ENCODE measurements at places on chromosomes 12 and 14.

GRCh38 chr12:75585330-75585729 lies 73.9 kb upstream of the KRR1 start:
- no peak for DNase-seq

DNA sequence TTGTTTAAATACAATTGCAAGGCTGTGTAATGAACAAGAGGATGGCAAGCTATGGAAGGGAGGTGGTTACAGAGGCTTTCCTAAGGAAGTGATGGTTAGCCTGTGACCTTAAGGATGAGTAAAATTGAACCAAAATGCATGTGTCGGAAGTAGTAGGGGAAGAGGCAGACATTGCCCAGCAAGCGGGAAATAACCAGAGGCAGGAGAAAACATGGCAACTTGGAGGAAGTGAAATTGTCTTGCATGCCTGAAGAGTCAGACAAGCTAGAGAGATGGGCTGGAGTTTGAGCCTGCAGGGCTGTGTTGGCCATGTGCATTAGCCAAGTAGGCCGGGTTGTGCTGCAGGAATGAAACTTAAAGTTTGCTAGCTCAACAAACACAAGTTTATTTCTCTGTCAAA lies 96.2 kb downstream of the BTG1 start:
- DNase-seq: peak; percentile 23

DNA sequence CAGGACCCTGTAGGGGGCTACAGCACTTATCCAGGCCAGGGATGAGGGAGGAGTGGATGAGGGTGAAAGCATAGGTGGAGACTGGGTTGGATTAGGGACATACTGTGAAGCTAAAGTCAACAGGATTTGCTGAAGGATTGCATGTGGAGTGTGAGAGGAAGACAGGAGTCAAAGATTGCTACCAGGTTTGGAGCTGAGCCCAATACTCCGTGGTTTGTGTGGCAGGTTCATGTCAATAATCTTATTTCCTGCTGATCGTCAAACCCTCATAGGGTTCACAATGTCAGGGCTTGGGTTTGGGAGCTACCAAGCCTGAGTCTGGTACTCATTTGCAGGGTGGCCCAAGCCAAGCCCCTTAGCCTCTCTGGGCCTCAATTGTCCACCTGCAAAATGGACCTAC lies 77.1 kb upstream of the PLXNC1 start:
- DNase-seq: no peak

GRCh38 chr12:119877639-119877948 lies 474 bp upstream of the CIT start:
- no peak for DNase-seq

DNA sequence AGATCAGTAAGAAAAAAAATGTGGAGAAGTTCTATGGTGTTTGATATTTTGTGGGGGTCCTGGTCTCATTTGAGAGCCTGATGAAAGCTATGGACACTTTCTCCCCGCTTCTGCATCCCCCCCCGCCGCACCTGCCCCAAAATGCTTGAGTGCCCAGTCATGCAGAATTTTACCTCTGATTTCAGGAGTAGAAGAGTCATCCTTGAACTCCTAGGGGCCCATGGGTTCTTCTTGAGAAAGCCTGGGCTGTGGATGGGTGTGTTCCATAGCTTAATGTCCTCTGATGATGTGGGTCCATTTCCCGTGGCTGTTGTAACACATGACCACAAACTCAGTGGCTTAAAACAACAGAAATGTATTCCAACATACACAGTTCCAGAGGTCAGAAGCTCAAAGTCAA lies 248.8 kb upstream of the PWP1 start:
- DNase-seq: no peak

- no peak for DNase-seq
Observed at GRCh38 chr12:31004666-31005065, 69.0 kb upstream of the DDX11 start.

GRCh38 chr14:42927313-42927712 lies 1320.6 kb downstream of the LRFN5 start:
- DNase-seq: no peak

DNA sequence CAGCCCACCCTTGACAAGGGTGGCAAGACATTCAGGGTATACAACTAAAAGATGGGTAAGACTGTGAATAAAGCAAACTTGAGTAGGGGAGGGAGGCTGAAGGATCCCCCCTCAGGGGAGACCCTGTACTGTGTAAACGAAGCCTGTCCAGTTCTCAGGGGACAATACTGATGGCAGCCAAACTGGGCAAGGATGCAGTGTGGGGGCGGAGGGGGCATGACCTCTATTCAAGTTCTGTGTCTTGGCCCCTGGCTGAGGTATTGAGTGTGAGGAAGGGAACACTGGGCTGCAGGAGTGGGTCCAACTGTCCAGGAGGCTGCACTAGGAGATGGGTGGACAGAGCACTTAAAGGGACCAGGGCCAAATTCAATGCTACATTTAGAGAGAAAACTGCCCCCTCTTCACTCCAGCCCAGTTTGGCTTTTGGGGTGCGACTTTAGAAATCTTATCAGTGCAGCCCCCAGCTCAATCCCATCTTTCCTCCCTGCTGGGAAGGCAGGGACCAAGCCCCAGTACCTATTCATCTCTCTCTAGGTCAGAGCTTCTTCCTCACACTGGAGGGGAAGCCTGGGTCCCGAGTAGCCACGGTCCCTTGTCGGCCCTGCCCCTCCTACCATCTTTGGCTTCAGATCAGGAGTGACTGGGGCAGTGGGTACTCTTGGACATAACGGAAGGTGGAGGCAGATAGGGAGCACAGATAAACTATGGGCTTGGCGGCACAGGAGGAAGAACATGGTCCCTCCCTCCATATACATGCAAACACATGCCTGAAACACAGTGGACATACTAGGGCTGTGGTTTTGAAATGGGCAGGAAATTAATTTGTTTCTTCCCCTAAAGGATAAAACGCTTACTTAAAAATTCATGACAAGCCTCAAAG lies 11.8 kb downstream of the SLC39A5 start:
- no peak for DNase-seq

DNA sequence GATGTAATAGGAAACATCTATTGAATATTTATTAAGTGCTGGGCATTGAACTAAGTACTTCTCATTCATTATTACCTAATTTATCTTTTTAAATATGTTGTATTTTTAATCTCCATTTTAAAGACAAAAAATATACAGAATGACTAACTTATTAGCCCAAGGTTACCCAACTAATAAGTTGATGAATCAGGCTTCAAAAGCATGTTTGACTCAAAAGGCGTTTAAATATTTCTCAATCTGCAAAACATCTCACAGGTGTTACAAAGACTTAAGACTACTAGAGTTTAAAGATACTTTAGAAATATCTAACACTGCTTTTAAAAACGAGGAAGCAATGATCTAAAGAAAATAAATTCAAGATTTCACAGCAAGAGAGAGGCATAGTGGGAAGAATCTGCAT lies 457.4 kb upstream of the DCN start:
- DNase-seq: no peak

GRCh38 chr14:100864206-100864605 lies 38.3 kb downstream of the MEG3 start:
- DNase-seq: no peak

- no peak for DNase-seq
Observed at GRCh38 chr12:45260104-45260815, 44.4 kb downstream of the ANO6 start.

DNA sequence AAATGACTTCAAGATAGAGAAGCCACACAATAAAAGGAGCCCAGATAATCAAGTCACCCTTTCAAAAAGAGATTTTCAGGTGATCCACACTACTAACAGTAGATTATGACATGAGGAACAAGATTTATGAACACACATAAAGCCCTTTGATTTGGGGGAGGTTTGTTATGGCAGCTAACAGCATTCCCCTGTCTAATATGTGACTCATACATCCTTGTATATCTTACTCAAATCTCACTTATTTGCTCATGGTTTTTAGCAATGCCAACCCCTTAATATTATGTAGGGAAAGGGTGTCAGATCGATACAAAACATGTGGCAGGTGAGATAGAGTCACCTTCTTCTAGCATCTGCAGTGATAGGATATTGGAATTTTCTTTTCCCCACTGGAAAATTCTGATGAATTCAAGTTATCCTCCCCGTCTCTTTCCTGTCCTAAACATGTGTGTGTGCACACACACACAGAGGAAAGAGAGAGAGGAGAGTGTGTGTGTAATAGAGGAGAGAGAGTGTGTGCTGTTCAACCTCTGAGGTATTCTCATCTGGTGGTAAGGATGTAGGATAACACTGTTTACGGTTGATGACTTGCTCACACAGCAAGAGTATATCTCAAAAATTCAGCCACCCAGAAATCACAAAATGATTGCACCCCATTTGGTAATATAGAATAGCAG lies 319.9 kb downstream of the KCNC2 start:
- peak; percentile 33 for DNase-seq

- DNase-seq: no peak
Observed at GRCh38 chr12:127035011-127035879, 1231.7 kb upstream of the TMEM132C start.

DNA sequence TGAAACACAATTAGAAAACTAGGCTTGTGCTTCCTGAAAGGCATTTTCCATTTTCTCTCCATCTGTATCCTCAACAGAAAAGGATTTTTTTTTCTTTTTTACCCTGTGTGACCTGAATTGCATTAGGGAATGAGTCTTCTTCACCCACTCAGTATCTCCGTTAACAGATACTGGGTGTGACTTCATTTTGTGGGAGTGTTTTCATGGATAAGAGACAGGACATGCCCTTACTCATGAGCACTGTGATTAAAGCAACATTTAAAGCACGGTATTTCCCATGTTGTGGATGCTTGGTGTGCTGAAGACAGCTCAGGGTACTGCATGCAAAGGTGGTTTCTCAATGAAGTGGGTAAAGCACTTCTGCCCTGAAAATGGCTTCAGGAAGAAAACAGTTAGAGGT lies 1397.3 kb upstream of the TMEM132C start:
- no peak for DNase-seq

DNA sequence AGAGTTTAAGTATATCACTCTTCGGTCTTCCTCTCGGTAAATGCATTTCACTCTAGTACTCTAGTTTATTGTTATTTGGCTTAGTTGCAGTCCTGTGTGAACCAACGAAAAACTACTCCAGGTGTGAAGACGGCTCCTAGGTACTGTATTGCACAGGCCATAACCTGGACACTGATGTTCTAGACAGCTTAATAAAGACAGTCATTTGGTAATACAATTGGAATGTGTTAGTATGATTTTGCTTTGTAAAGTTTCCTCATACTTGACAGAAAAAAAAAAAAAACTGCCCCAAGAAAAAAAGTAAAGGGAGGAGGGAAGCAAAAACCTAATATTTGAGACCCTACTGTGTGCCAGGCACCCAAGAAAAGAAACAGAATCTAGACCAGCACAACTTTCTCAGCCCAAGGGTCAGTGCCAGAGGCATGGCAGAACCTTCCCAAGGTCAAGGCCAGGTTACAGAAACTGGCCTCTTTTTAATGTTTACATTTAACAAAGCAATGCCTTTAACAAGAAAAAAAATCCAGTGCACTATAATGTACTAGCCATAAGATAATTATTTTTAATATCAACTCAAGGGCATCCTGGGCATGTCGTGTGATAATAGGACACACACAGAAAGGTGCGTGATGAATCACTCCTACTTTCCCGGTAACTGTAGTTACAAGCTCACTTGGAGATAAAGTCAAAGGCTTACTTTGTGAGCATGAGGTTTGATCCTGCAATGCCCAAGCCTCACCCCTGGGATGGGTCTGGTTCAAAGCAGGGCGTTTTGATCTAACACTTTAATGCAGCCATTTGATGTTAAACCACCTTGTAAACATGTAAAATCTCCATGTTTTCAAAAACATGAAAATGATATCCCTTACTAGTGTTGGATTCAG lies 110.6 kb downstream of the BMP4 start:
- no peak for DNase-seq

- no peak for DNase-seq
Observed at GRCh38 chr12:47560415-47560814, 145.4 kb downstream of the RPAP3 start.

DNA sequence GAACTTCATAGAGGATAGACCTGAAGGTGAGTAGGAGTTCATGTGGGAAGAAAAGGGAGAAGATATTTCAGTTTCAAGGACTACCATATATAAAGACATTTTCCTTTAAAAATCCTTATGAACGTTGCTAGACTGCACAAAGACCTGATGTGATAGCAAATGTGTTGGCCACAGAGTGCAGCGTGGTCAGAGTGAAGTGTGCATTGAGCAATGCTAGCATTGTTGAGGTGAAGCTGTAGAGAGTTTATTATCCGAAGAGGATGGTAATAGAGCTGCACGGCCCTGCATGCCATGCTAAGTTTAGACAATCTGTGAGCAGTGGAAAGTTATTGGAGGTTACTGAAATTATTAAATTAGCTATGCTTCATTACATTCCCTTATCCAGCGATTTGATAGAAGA lies 413.0 kb downstream of the CCDC91 start:
- DNase-seq: no peak

- DNase-seq: no peak
Observed at GRCh38 chr14:52080808-52081755, 12.2 kb upstream of the NID2 start.

DNA sequence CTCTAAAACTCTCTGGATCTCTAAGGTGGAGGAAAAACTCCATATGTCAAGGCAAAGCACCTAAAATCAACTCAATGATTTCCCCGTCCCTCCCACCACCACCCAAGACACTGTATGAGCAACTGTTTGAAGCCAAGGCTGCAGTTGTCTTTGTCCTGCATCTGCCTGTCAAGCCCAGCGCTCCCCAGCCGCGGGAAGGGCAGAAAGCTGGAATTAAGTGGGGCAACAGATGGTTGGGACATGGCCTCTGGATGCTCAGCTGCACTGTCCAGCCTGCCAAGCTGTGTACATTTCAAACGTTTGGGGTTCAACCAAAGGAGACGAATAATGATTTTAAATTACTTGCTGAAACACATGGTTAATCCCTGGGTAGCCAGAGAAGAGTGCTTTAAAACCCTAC lies 42.2 kb upstream of the PTGR2 start:
- no peak for DNase-seq

- DNase-seq: no peak
Observed at GRCh38 chr12:2229661-2230539, 177.1 kb downstream of the CACNA1C start.

DNA sequence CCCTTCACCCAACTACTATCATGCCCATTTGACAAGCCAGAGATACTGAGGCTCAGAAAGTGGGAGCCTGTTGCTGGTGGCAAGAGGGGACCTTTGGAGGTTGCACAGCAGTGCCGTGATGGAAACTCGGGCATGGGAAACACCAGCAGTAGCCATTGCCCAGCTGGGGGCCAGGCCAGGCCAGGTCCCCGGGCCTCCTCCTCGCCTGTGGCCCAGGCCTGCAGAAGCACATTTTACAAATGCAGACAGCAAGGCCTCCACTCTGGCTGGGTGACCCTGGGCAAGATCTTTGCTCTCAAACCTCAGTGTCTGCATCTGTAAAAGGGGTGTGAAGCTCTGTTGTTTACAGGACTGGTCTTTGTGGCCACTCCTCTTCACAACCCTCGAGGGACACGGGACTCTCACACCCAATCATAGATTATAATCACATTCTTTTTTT lies 4.5 kb upstream of the SH2B3 start:
- no peak for DNase-seq

DNA sequence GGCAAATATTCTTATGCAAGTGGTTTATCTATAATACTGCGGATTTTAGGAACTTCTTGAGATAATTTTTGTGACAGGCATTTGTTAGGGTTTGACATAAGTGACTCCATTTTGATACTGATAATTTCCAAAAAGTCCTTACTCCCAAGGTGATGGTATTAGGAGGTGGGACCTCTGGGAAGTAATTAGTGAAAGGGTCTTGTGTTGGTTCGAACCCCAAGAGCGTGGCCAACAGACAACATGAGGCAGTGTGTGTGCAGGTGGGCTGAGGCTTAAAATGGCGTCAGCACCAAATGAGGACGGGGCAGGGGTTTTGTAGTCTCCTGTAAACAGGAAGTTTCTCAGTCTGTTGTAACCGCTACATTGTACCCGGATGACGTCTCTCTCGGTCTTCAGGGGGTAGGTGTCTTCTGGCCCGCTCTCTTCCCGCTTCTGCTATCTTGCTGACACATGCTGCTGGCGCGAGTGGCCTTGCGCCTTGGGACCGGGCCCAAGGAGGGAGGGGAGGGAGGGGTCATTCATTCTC lies 1.7 kb upstream of the C12orf43 start:
- DNase-seq: no peak

Measured in activated CD4-positive, alpha-beta T cell treated with anti-CD3 and anti-CD28 coated beads, Interleukin-10, Interleukin-2, amounts not matched to agents 100 ng/mL and 50 ng/mL, durations not matched to agents 16 hours and 8 hours (primary cell).